ENCODE measurements at places on chromosomes 4 and X.

GRCh38 chr4:105461621-105462382 lies 12.1 kb downstream of the PPA2 start:
- no peak for DNase-seq

- DNase-seq, result no peak
These were observed 54.9 kb downstream of the ABLIM2 start for GRCh38 chr4:8103421-8104390.

DNA sequence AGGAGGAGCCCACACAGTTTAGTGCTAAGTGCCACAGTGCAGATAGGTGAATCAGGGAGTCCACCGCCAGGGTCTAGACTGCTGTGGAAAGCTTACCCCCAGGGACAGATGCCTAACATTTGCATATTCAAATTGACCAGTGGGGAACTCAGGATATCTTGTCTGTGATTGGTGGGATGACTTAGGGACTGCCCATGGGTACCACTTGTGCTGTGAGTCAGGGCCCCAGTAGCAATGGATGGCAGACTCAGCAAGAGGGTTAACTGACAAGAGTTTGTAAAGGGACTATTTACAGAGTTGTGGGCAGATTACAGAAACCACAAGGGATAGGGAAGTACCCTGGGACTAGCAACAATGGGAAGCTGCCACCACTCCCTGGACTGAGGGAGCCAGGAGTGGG lies 282.1 kb downstream of the BCOR start:
- no peak for DNase-seq

- no peak for DNase-seq
These were observed 159.4 kb downstream of the BMPR1B start for GRCh38 chr4:94917146-94917545.

- no peak for DNase-seq
These were observed 2498.1 kb downstream of the PCDH7 start for GRCh38 chr4:33218238-33218637.

Data from ACHN (cell line).